ENCODE measurements at places on chromosomes 1 and 21. TPM values are rescaled to one million over a fixed set of nuclear protein-coding genes. Genes with fewer than 3 reads are reported as not detected.

GPR3 gene
- not detected for total RNA-seq

KPRP gene
- total RNA-seq: not detected

GRCh38 chr1:227318853-227319607, 738 bp upstream of the CDC42BPA start:
- peak; percentile 52 for DNase-seq

DNA sequence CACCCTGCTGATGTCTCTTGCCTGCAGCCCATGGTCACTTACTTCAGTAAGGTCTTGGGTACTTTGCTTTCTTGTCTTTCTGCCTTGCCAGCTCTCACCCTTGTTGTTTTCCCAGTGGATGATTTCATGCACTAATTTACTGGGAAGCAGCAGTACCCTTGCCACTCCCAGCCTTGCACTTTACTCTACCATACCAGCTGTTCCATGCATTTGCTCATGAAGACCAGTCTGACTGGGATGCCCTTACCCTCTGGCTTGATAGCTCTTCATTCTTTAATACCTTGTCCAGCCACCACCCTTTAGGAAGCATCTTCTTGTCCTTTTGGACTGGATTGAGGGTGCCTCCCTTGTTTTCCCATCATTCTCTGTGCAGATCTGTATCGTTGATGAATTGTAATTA, 28.3 kb downstream of the CDC14A start:
- DNase-seq: no peak

- DNase-seq: no peak
Measured at GRCh38 chr1:161801955-161802354, 35.8 kb downstream of the ATF6 start.
